ENCODE measurements at places on chromosomes 2 and 18.

- no peak for DNase-seq
Observed at GRCh38 chr2:516944-517343, 160.3 kb downstream of the TMEM18 start.

- DNase-seq, result no peak
Observed at GRCh38 chr2:54259413-54260240, 3.6 kb upstream of the TSPYL6 start.

DNA sequence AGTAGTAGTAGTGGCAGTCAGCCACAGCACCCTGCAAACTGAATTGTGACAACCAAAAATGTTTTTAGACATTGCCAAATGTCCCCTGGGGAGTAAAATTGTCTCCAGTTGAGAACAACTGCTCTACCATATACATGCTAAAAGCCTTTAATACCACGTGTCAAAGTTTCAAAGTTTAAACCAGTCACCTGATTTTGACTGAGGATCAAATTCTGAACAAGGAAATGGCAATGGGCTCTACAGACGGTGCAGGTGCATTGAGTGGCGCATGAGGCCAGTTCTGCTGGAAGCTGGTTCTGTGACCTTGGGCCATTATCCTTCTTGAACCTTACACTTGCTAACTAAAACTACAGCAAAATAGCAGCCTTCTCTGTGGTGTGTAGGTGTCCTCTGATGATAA lies 85.0 kb downstream of the LIPG start:
- no peak for DNase-seq

- DNase-seq, result no peak
Observed at GRCh38 chr2:148948868-148949267, 73.8 kb downstream of the KIF5C start.

GRCh38 chr2:223786943-223787342 lies 50.4 kb downstream of the AP1S3 start:
- DNase-seq, result no peak

DNA sequence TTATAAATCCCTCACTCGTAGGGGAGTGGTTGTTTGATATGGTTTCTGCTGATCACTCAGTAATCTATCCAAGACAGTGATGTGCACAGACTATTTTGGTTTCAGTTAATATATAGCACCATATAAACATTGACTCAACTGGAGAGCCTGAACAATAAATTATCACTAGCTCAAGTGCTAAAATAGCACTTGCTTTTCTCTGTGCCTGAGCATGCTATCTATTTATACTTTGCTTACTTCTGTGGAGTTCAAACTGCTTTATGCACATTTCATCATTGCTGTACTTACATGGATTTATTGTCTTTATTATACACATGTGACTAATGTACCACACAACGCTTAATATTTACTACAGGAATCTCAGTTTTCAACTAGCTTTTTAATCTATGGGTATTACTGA lies 133.6 kb downstream of the BCL2 start:
- DNase-seq, result no peak

GRCh38 chr2:29923110-29923721 lies 1.8 kb upstream of the ALK start:
- DNase-seq, result peak; percentile 13

DNA sequence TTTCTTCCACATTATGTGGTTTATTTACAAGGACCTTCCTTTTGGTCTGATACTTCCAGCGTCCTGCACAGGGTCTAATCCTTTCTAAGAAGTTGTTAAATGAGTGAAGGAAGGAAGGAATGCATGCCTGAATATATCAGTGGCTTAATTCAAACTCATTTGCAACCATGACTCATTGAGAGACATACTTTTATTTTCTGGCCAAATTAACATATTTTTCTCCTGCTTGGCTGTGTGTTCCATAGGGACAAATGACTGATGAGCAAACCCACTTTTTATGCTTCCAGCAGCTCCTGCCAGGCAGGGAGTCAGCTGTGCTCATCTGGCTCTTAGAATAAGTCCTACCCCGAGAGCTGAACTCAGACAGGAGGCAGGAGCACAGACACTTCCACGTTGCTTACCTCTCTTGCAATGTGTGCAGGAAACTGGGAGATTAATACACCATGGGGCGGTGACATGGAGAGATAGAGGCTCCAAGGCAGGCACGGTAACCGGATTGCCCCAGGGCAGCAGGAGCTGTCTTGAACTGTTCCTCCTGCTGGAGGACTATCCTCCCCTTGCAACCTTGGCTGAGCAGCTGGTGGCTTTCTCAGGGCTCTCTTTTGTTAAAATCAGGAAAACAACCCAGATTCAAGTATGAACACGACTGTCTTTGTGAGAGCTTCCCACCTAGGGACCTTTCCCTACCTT lies 667.5 kb upstream of the HS6ST1 start:
- no peak for DNase-seq

DNA sequence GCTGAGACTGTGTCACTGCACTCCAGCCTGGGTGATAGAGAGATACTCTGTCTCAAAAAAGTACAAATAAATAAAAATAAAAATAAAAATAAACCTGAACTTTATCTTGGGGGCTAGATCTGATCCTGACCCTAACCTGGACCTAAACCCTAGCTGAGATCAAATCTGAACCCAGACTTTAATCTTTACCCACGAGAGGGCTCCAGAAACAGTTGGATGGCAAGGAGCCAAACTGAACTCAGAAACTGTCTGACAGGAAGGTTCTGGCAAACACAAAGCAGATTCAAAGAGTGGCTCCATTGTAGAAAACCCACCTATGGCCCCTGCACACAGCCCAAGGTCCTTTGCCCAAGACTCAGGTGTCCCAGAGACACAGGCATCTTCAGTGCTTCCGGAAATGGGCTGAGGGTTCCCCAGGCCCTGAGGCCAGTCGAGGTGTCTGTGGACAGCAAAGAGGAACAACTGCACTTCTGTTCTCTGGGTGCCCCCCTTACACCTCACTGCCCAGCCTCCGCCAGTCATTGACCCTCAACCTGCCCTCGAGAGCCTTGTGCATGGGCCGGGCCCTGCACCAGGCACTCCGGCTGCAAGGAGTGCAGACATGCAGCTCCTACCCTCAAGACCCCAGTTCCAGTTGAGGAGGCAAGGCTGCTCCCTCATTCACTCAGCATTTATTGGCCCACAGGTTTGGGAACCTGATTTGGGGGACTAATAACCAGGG lies 95.2 kb downstream of the TFCP2L1 start:
- DNase-seq, result no peak

GRCh38 chr2:142586693-142587580 lies 290.5 kb upstream of the KYNU start:
- no peak for DNase-seq

DNA sequence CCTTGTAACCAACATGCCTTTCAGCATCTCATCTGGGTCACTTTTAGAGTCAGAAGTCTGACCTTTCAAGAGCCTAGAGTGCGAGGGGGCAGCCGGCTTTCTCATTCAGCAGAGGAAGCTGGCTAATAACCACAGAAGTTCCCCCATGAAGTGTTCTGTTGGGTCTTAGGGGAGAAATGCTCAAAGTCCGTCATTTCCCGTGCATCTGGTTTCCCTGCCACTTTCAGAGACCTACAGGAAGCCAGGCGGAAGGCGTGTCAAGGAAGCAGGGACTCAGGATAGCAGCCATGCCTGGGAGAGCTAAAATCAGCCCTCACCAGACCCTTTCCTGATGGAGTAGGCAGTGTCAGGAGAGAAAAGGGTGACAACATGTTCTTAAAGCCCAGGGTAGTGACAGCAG lies 301.8 kb upstream of the ID2 start:
- DNase-seq, result no peak
